NCI-H774 (cell line): ENCODE measurements at places on chromosomes 5 and 9.

- DNase-seq: no peak
These were observed 492 bp downstream of the RABL6 start for GRCh38 chr9:136808075-136808805.

GRCh38 chr5:5933651-5934050 lies 444.7 kb downstream of the MED10 start:
- no peak for DNase-seq

- no peak for DNase-seq
These were observed 141.9 kb downstream of the OXCT1 start for GRCh38 chr5:41728281-41728680.

DNA sequence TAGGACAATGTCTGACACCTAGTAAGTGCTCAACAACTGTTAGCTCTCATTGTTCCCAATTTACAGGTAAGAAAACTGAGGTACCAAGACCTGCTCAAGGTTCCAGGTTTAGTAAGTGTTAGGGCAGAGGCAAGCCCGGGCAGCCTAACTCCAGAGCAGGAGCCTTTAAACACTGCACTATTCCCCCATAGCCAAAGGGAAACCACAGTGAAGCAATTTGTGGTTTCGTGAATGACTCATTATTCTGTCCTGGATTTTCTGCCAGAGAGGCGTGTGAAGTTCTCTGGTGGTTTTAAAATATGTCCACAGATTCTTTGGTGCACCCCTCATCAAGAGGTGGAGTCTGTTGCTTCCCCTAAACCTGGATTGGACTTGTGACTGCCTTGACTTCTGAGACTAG lies 1.0 kb upstream of the MCC start:
- no peak for DNase-seq

DNA sequence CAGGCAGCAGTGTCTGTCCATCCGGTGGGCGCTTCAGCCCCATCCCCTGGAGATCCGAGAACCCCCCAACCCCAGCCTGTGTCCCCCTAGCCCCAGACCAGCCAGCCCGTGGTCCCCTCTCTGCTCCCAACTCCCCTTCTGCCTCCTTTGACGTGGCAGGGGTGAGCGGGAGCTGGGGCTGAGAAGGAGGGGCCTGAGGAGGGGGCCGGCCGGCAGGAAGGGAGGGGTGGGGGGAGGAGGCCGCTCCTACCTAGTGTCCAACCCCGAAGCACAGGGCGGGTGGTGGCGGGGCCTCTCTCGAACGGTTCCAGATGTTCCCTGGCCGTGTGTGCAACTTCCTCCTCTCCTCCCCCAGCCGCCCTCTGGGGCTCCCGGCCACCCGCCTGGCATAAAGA lies 31.0 kb downstream of the GOLGA2 start:
- no peak for DNase-seq

- no peak for DNase-seq
These were observed 9.1 kb upstream of the CDC42SE2 start for GRCh38 chr5:131254741-131255140.
